ENCODE measurements at places on chromosomes 4 and X.

DNA sequence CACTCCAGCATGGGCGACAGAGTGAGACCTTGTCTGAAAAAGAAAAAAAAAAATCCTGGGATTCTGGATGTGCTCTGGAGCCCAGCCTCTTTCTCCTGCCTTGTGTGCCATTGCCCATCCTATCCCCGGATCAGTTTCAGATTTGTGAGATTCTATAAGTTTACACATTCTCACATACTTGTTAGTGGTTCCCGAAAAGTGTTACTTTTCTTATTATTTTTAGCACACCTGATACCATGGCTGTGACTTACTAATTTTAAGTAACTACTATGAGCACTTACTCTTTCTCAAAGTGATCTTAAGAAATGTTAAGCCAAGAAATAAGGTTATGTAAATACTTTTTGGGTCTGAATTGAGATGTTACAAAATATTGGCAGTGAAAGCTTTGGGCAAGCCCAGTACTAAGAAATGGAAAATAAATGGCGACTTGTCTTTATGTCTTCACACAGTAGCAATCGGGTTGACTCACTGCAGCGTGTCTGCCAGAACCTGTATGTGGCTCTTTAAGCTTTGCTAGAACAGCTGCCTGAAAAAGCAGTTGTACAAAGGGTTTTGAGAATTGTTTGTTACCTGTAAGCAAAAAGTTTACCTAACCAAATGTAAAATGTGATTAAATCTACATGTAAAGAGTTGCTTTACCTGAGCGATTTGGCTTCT, 118.7 kb downstream of the KLHL8 start:
- no peak for DNase-seq

DNA sequence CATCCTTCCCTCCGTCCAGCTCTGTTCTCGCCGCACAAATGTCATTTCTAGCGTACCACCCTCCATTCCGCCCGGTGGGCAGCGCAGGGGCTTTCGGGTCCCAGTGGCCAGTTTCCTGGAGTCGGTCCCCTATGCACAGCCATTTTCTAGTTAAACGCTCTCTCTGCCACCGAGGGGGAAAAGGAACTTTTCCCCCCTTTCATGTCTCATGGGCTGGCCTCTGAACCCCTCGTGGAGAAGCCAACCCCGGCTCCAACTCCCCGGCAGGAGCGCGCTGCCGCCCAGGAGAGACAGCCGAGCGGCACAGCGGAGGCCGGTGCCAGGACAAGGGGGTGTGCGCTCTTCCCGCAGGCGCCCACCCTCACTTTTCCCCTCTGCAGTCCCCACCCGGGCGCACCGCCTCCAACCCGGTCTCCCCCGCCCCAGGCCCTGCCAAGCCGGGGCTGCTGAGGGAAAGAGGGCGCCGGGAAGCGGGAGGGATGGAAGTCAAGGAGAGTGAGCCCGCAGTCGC, 662 bp downstream of the APBB2 start:
- no peak for DNase-seq

GRCh38 chr4:157013656-157014055, 42.1 kb upstream of the PDGFC start:
- DNase-seq = no peak

- no peak for DNase-seq
Observed at GRCh38 chrX:53337101-53337500, 55.7 kb upstream of the IQSEC2 start.

DNA sequence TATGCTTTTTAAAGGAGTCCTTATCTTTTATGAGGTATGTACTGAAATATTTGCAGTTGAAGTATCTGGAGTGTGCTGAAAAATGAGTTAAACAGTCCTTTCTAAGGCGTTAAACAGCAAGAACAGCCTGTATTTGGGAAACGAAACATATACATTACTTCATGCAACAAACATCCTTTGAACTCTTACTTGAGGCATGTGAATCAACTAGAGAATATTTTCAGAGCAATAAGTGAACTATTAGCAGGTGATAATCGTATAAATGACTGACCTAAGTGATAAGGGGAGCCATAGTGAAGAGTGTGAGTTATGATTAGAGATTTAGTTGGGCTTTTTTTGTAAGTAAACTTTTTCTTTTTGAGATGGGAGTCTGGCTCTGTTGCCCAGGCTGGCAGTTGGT, 45.9 kb upstream of the RHOH start:
- no peak for DNase-seq

- no peak for DNase-seq
Observed at GRCh38 chr4:144687466-144687865, 41.5 kb downstream of the HHIP start.

- no peak for DNase-seq
Observed at GRCh38 chrX:150038986-150039599, 100.8 kb upstream of the EOLA2 start.

GRCh38 chr4:55876387-55876786, 22.9 kb downstream of the EXOC1 start:
- no peak for DNase-seq

GRCh38 chrX:111652719-111653118, 28.3 kb upstream of the ALG13 start:
- DNase-seq = no peak

GRCh38 chrX:67317725-67318124, 226.1 kb upstream of the AR start:
- no peak for DNase-seq

DNA sequence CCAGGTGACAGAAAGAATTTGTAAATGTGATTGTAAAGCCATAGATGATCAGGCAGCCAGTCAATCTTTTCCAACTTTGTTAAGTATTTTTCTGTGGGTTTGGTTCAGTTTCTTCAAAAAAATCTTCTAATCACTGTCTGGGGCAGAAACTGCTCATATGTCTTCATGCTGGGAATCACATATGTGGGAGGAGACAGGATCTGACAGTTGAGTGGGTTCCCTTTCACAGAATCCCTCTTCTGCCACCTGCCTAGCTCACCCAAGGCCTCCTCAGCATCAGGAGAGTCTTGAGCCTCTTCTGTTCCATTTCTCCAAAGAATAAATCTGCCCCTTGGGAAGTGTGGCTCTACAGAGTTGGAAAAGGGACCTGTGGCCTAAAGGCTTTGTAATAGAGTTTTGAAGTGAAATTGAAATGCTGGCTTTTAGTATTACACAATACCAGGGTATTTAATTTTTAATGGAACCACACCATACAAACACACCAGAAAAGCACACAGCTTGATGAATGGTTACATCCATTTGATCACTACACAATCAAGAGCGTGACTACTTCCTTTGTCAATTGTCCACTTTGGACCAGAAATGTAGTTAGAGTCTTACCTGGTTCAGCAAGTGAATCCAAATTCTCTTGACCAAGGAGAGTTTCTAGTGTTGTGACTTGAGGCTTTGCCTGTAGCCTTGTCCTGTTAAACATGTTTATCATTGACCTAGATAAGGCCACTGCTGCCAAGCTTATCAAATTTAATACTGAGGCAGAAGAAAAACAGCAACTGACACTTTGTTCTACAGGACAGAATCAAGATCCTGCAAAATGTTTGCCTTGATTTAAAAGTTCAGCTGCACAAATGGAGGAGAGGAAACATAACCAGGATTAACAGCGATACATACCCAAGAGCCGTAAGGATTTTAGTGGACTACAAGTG, 20.4 kb downstream of the MSMO1 start:
- DNase-seq = no peak

DNA sequence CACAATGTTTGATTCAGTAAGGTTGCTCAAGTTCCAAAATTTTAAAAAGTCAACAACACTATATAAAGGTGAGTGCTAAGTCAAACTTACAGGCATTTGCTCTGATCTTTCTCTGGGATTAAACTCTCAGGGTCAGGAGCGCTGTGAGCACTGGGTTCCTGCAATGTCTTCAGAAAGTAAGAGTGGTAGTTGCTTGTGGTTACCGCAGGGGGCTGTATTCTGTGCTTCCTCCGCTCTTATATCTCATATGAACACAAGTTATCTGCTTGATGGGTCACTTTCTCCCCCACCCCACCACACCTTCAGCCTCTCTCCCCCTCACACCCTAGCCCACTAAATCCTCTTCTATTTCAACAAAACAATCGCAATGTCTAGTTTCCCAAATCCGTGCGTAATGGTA, 116.4 kb upstream of the IGSF1 start:
- DNase-seq = no peak

DNA sequence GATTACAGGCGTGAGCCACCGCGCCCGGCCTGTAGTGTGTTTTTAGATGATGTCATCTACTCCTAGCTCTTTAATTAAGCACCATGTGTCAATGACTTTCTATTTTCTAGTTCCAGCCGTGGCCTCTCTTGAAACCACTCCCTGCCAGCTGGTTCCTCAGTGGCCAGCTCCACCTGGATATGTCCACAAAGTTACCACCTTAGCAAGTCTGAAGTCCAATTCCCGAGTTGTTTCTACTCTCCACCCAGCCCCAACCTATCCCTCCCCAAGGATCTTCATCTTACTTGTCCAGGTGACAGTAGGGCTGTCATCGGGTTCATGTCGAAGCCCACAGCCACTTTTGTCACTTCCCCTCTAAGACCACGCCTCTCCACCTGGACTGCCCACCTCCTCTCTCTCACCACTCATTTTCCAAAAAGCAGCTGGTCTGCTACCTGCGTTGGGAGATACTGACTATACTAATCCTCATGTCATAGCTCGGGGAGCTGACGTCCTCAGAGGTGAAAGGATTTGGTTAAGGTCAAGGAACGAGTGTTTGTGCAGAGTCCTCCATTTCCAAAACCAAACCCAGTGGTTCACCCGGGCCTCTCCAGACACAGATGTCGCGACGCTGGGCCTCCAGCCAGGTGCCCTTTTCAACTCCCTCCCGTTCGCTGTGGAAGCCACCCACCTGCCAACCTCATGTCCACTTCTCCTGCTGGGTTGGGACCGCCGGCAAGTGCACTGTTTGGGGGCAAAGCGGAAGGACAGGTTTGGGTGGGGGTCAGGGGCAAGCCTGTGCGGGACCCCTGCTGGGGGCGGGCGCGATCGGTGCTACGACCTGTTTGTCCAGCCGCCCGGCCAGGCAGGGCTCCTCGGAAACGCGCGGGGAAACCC, 704 bp downstream of the FAM3A start:
- DNase-seq = no peak

- no peak for DNase-seq
Observed at GRCh38 chr4:89545315-89545714, 237.7 kb upstream of the GPRIN3 start.

Data from stimulated activated CD4-positive, alpha-beta T cell treated with anti-CD3 and anti-CD28 coated beads, Interleukin-1b, Interleukin-23, amount 100 ng/mL, for 24 hours (primary cell).